ENCODE measurements at places on chromosomes 7 and 10.
A peak's percentile ranks its signal among the peaks of the same experiment; 100 is the strongest.

GRCh38 chr10:99709480-99710229 lies 22.3 kb downstream of the COX15 start:
- peak; percentile 12 for DNase-seq

- DNase-seq, result no peak
These were observed 12.1 kb downstream of the KBTBD2 start for GRCh38 chr7:32879460-32879859.

- DNase-seq, result no peak
These were observed 447.1 kb upstream of the MKI67 start for GRCh38 chr10:128573281-128573845.

DNA sequence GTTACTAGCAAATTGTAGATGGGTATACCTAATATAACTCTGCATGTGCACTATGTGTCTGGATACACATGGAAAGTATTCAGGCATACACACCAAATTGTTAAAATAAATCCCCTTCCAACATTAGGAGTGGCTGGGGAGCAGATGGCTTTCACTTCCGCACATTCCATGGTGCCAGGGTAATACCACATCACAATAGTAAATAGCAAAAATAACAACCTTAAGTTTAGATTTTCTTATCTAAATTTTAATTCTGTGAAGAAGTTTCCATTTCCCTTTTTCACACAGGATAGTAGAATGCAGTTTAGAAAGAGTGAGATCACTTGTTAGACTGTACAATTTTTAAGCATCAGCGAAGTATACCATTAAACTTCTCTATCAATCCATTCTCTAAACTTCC lies 5.8 kb upstream of the ALOX5 start:
- no peak for DNase-seq

GRCh38 chr7:146116521-146117222 lies at the start of gene CNTNAP2:
CNTNAP2 (plus strand) TSS chr7:146116801; CDS start chr7:146116877, 76 bp downstream.
- peak; percentile 35 for DNase-seq
